Activated CD4-positive, alpha-beta T cell treated with anti-CD3 and anti-CD28 coated beads for 36 hours (primary cell): ENCODE measurements at places on chromosomes 7 and 10.

- no peak for DNase-seq
These were observed 127.2 kb upstream of the PPP2R2D start for GRCh38 chr10:131773370-131774343.

- no peak for DNase-seq
These were observed 10.6 kb downstream of the CAV1 start for GRCh38 chr7:116535416-116535815.

- DNase-seq = no peak
These were observed 39.6 kb upstream of the PRKCQ start for GRCh38 chr10:6619660-6620059.

GRCh38 chr7:124191030-124191429 is 158.2 kb upstream of the TMEM229A start:
- DNase-seq = no peak

DNA sequence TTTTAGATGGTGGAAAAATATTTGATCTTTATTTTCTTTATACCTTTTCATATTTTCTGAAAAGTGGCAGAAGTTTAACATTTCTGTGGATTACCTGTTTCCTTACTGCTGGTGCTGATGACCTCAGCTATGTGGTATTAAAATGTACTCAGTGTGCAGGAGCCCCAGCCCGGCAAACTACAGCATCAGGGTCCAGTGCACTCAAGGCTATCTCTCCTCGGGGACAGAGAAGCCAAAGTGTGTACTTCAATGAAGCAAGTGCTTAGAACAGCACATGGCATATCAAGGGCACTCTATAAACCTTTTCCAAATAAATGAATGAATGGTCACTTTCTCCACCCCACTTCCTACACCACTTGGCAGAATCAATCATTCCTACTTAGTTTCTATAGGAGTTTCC is 111.8 kb downstream of the HIP1 start:
- no peak for DNase-seq

DNA sequence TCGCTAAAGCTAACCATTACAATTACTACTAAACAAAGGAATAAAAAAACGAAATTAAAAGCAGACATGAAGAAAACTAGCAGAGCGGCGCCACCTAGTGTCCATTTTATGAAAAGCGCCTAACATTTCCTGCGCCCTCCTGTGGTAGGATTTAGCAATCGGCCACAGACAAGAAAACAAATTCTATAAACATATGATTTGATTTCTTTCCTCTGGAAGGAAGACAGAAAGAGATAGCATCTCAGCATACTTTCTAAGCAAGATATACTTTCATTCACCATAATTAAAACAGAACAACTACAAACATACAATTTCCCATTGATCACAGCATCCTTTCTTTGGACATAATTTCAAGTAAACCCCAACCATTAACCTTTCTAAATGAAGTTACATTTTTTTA is 337.7 kb upstream of the NPVF start:
- DNase-seq = peak; percentile 77

GRCh38 chr7:85160223-85160622 is 26.6 kb downstream of the SEMA3D start:
- DNase-seq = peak; percentile 49

DNA sequence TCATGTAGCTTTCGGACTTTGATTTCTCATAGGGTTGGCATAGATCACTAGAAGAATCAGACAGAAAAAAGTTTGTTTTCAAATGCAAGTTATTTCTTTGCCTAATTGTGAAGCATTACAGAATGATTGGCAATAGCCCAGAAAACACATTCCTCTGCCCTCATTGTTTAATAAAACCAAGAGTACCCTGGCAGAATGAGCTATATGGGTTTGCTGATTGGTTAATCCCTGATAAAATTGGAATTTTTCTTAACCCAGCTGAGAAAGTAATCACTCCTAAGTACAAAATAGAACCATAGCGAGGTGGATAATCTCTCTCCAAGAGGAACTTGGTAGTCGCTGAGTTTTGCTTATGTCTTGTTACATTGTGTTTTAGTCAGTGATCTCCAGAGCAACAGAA is 30.9 kb upstream of the CREB5 start:
- no peak for DNase-seq

- no peak for DNase-seq
These were observed 47.3 kb downstream of the DGKB start for GRCh38 chr7:14855033-14855794.

- peak; percentile 46 for DNase-seq
These were observed 83.0 kb upstream of the ADRB1 start for GRCh38 chr10:113960617-113961181.

GRCh38 chr7:36299823-36300341 is 89.8 kb upstream of the ANLN start:
- no peak for DNase-seq

DNA sequence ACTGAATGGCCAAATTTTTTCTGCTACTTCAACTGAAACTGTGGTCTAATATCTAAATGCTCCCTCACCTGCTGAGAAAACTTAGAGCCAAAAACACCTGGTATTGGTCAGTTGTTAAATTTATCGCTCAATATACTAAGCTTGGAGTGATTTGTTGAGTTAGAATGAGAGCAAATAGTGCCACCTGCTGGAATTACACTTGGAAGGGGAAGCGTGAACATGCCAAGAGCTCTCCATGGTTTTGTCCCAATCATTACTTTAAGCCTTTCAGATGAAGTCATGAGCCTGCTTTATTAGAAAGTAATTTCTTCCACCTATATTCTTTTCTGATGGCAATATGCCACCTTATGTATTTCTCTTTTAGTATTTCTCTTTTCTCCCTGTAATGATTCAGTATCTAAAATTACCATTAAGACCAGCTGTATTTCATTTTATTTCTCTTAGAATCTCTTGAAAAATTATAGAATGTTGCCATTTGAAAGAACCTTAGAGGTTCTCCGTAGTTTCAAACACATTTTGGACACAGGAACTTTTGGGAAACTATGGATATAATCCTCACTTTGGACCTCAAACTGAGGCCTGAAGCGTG is 447.8 kb upstream of the C7orf33 start:
- DNase-seq = peak; percentile 20

GRCh38 chr7:100826514-100827329 is 601 bp downstream of the EPHB4 start:
- DNase-seq = no peak

DNA sequence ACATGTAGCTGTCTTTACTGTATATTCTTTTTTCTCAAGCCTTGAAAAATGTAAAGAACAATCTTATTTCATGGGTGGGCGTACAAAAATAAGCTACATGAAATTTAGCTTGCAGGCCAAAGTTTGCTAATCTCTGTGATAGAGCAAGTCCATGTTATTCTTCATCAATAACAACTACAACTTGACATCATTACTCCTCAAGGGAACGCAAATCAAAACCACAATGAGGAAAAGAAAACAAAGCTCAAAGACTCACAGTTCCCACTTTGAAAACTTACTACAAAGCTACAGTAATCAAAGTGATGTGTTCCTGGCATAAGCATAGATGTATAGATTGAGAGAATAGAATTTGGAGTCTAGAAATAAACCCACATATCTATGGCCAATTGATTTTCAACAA is 62.5 kb downstream of the GNA12 start:
- no peak for DNase-seq

GRCh38 chr10:1203216-1203615 is 147.0 kb downstream of the WDR37 start:
- no peak for DNase-seq

DNA sequence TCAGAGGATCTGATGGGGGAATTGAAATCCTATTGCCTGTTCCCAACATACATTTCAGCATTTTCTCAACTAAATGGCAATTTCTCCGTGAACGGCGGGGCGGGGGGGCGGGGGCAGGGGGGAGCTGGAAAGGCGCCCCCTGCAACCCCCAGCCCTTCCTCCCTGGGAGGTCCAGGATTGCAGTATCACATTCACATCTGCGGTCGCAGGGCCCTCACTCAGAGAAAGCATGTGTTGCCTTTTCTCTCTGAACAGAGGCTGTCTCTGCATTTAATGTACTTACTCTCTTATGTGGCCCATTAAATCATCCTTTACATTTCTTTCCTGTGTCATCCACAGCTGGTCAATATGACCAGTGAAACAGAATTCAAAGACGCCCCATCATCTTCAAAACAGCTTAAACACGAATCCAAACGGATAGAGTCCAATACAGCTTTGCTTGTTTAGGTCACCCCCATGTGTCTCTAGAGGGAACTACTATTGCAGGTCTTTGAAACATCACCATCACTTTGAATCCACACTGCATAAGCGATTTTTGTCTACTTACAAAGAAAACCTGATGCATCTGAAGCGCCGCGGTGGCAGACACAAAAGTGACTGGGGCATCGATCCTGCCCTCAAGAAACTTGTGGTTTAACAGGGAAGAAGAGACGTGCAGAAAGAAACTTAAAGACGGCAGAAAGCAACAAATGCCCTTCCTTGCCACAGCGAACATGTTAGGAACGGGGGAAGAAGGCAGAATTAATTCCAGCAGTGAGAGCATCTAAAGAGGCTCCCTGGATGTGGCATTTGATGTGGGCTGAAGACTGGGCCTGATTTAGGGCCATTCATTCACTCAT is 17.0 kb upstream of the ECHDC3 start:
- DNase-seq = no peak

- no peak for DNase-seq
These were observed 1.6 kb downstream of the C1GALT1 start for GRCh38 chr7:7183838-7184463.

DNA sequence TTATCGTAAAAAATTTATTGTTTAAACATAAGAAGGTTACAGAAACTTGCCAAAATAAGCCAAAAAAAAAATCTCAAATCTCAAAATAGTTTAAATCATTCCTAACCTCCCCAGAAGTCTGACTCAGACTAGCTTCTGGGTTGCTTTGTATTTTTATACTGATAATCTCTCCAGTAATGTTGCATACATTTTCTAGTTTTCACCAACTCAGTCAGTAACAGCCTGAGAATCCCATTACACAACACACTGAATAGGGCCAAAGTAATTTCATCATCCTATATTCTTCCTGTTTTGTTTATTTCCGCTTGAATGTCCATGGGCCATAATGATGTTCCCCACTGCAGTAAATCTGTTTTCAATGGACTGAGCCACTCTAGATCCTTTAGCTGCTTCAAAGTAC is 478.5 kb downstream of the GPAM start:
- DNase-seq = no peak

DNA sequence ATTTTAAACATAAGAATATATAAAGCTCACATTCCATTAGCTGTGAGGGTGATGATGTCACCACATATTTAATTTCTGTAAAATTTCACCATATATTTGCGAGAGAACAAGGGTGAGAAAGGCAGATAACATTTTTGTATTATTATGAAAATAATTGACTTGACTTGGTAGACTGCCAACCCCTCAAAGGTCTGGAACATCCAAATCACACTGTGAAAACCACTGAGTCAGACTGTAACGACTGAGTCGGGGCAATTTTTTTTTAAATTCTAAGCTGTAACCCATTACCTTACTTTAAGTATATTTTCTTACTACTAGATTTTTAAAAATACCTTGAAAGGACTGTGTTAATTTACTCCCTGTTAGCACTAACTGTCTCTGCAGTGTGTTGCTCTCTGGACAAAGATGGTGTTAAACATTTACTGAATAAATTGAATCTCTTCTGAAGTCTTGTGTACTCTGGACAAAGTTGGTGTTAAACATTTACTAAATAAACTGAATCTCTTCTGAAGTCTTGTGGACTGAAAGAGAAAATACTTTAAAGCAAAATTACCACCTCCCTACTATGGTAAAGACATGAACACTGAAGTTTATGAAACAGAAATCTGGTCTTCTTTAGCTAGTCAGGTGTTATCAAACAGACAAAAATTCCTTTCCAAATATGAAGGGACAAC is 14.1 kb downstream of the PDZD8 start:
- no peak for DNase-seq

GRCh38 chr10:75696536-75696935 is 265.1 kb downstream of the LRMDA start:
- no peak for DNase-seq

DNA sequence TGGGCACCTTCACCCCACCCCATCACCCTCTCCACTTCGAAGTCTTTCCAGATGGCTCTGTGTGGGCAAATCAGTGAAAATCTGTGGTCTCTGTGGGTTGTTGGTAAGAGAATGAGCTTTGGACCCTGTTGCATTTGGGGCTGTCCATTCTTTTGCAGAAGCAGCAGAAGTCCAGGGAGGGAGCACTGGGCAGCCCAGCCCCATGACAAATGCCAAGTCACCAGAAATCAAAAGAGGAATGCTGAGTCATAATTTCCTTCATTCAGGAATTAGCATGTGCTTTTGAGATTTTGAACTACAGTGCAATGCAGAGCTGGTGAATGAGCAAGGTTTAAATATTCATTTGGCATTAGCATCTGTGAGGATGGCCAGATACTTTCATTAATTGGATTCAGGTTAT is 556.2 kb downstream of the LRMDA start:
- no peak for DNase-seq

- no peak for DNase-seq
These were observed 9.2 kb upstream of the IL6 start for GRCh38 chr7:22717760-22718159.

- no peak for DNase-seq
These were observed 317.4 kb upstream of the SP8 start for GRCh38 chr7:21104124-21104500.

DNA sequence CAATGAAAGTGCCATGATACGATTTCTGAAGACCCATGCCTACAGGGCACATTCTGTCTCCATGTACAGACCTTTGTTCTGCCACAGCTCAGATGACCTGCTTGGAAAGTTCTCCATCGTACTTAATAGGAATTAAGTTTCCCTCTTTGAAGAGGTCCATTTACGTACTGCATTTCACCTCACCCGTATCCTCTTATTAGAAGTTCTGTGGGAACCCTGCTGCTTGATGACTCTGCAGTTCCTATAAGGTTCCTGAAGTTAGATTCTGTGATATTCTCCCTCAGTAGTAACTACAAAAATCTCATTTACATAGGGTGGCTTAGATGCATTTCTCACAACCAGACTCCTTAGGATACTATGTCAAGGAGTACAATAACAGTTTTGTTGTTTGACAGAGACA is 50.9 kb downstream of the MINDY3 start:
- DNase-seq = no peak

DNA sequence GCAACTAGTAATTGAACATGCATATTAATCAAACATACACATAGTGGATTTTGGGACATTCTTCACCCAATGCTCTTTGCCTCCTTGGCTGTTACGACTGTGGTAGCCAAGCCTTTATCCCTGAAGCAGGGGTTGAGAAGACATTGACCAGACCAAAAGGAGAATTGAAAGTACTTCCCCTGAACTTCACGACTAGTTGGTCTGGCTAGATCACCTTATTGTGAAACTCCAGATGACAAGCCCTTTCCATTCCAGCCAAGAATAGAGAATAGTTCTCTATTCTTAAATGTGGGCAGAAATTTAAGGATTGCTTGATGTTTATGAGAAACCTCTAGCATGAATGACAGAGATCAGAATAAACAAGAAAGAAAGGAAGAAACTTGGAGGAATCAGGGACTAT is 97.0 kb downstream of the LRMDA start:
- no peak for DNase-seq
